ENCODE measurements at places on chromosomes 7 and 10. TPM values are rescaled to one million over a fixed set of nuclear protein-coding genes. Genes with fewer than 3 reads are reported as not detected.

PPP1R3C gene
- total RNA-seq, result 4.7 TPM

HIF1AN gene
- 34.3 TPM for total RNA-seq

AGR3 gene
- total RNA-seq, result not detected

RELN gene
- total RNA-seq, result 5.8 TPM

LAMTOR4 gene
- total RNA-seq, result 179 TPM

ELN gene
- 24.6 TPM for total RNA-seq

UTF1 gene
- 18.6 TPM for total RNA-seq
